ENCODE measurements at places on chromosomes 2 and 18.

DNA sequence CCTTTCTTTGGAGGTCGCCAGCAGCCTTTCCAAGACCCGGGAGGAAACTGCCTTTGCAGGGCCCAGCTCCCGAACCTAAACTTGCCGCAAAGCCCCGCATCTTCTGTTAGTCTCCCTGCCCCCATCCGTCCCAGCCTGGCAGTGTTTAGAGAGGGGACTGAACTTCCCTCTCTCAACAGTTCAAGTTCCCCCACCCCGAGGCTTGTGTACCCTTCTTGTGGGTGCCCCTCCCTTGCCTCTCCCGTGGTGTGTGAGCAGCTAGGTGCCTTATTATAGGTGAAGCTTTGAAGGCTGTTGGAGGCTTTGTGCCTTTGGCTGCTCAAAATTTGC lies 1.4 kb downstream of the LBH start:
- H3K27me3 ChIP-seq, result no peaks in the 10 kb centered on the region
- H3K36me3 ChIP-seq, result peaks cover 3% of the 10 kb centered on the region
- no peak for DNase-seq
- peak overlapping the region; percentile 84 for H3K27ac ChIP-seq
- peak overlapping the region; percentile 82 for H3K4me3 ChIP-seq

GRCh38 chr2:15369129-15369528 lies 192.0 kb downstream of the NBAS start:
- H3K36me3 ChIP-seq, result peaks cover 28% of the 10 kb centered on the region
- no peak overlapping the region for H3K4me3 ChIP-seq
- no peaks in the 10 kb centered on the region for H3K4me1 ChIP-seq
- no peak for DNase-seq

DNA sequence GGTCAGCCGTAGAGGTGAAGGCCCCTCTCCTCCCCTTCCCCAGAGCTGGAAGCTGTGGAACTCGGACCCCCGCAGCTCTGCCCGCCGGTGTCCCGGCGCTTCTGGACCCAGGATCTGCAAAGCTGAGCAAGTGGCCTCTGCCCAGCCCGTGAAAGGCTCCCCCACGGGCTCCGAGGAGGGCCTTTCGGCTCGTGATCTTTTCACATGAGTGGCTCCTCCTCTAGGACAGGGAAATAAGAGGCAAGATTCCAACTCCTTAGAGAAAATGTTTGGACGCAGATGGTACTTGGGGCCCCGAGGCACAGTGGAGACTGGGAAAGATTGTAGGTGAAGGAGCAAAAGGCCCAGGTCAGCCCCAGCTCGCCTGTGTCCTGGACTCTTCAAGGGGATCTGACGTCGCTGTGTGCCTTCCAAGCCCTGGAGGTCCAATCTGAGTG lies 48.2 kb upstream of the SP3 start:
- peak overlapping the region; percentile 94 for H3K27ac ChIP-seq
- DNase-seq, result peak; percentile 78
- H3K4me1 ChIP-seq, result peaks cover 42% of the 10 kb centered on the region
- peak overlapping the region; percentile 57 for H3K4me3 ChIP-seq
- no peaks in the 10 kb centered on the region for H3K36me3 ChIP-seq

DNA sequence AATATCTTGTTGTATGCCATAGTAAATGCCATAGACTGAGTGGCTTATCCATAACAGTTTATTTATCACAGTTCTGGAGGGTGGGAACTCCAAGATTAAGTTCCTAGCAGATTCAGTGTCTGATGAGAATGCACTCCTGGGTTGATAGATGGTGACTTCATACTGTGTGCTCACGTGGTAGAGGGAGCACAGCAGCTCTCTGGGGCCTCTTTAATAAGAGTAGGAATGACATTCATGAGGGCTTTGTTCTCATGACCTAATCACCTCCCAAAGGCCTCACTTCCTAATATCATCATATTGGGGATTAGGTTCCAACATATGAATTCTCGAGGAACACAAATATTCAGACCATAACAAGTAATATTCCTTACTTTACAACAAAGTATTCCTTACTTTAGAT lies 98.1 kb upstream of the SH3BP4 start:
- no peak overlapping the region for H3K4me3 ChIP-seq
- no peak for DNase-seq
- H3K27ac ChIP-seq, result no peak overlapping the region

DNA sequence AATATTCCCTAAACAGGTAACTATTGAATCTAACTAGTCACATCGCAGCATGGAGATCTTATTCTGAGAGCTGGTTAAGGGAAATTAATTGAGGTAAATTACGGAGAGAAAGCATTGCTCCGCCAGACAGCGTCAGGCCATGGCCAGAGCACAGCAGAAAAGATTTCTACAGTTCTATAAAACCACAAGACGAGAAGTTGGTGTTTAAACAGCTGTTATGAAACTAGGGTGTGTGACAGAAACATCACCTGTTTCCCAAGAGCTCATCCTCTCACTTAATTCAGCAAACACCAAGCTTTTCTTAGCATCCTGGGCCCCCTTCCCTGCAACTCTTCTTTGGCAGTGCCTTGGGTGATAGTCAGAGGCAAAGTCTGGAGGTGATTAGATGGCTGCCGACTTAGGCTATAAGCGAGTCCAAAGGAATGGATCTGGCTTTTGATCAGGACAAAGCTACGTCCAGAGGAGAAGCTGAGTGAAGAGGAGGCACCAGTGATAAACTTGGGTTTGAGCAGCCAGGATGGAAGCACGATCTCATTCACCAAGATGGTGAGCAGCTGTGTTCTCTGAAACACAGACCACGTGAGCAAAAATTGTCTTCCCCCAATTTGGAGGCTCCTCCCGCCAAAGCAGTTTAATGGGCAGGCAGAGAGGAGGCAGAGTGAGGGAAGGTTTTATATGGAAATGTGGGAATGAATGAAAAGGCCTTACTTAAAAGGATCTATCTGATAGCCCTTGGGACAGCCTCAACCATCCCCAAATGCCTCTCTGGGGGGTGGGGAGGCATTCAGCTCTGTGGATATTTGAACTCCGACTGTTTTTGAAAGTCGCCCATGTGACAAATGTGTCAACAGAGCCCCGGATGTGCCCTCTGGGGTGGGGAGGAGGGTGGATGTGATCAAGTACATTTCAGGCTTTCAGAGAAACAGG lies 57.8 kb downstream of the PKDCC start:
- DNase-seq, result no peak
- H3K36me3 ChIP-seq, result no peaks in the 10 kb centered on the region
- peaks cover 28% of the 10 kb centered on the region for H3K4me1 ChIP-seq
- H3K4me3 ChIP-seq, result no peak overlapping the region

DNA sequence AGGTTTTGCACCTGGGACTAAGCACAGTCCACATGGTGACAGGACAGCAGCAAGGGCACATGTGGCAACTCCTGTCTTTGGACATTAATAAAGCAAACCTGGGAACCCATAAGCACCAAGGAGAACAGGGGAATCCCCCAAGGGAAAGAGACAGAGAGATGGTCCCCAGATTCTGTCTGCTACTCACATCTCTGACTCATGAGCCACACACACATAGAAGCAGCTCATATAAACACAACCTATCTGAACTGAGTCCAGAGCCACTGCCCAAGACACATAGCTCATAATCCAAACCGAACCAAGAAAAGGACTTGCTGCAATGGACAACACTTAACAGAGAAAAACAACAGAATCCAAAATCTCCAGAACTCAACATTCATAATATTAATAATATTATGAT lies 82.5 kb downstream of the OSBPL1A start:
- no peak overlapping the region for H3K4me3 ChIP-seq
- no peaks in the 10 kb centered on the region for H3K27me3 ChIP-seq
- DNase-seq, result no peak
- no peak overlapping the region for H3K27ac ChIP-seq

DNA sequence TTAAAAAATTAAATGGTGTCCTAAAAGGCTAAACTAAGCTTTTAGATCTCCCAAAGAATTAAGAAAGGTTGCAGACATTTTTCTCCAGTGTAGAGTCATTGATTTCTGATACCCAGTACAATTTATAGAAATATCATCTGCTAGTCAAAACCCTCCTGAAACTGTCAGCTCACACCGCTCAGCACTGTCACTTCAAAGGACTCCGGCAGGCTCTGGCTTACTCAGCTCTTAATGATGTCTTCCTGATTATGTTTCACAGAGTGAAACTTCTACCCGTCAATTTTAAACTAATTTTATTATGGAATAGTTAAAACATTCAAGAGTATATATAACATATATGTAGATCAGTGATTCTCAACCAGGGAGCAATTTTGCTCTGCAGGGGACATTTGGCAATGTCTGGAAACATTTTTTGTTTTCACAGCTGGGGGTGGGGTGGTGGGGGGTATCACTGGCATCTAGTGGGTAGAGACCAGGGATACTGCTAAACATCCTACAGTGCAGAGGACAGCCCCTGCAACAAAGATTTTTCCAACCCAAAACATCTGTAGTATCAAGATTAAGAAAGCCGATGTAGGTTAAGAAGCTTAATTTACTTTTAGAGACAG lies 31.6 kb downstream of the CDK15 start:
- no peaks in the 10 kb centered on the region for H3K36me3 ChIP-seq
- no peak overlapping the region for H3K27ac ChIP-seq
- H3K27me3 ChIP-seq, result no peaks in the 10 kb centered on the region
- no peaks in the 10 kb centered on the region for H3K4me1 ChIP-seq

DNA sequence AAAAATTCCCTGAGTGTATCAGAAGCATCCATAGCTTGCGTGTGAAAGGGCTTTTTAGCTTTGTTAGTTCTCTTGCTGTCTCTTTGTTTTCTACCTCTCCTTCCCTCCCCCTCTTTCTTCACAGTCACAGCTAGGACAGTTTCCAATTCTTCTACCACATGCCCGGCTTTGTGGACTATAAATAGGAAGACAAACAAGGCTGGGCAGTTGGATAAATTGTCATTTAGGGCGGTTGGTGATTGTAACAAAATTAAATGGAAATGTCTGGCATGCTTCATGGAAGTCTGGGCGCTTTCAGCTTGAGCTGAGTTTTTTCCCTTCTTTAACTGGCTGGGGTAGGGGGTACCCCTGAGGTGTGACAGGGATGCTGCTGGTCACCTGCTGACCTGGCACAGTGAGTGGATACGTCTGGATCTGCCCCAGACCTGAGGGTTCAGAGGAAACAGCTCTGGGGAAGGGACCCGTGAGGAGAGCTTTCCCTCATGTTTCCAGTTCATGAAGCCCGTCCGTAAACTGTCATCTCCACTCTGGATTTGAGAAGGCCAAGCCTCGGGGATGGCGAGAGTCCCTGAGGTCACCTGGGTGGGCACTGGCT lies 29.0 kb upstream of the GIGYF2 start:
- no peaks in the 10 kb centered on the region for H3K4me1 ChIP-seq
- no peak for DNase-seq
- no peaks in the 10 kb centered on the region for H3K36me3 ChIP-seq
- no peak overlapping the region for H3K4me3 ChIP-seq
- H3K27me3 ChIP-seq, result no peaks in the 10 kb centered on the region

- no peak overlapping the region for H3K27ac ChIP-seq
- no peaks in the 10 kb centered on the region for H3K36me3 ChIP-seq
- no peak for DNase-seq
- H3K4me3 ChIP-seq, result no peak overlapping the region
Measured at GRCh38 chr2:209534228-209534627, 110.4 kb downstream of the MAP2 start.

GRCh38 chr2:39902103-39902502 lies 123.0 kb upstream of the THUMPD2 start:
- no peaks in the 10 kb centered on the region for H3K4me1 ChIP-seq
- no peak for DNase-seq
- H3K4me3 ChIP-seq, result no peak overlapping the region
- H3K27ac ChIP-seq, result no peak overlapping the region

DNA sequence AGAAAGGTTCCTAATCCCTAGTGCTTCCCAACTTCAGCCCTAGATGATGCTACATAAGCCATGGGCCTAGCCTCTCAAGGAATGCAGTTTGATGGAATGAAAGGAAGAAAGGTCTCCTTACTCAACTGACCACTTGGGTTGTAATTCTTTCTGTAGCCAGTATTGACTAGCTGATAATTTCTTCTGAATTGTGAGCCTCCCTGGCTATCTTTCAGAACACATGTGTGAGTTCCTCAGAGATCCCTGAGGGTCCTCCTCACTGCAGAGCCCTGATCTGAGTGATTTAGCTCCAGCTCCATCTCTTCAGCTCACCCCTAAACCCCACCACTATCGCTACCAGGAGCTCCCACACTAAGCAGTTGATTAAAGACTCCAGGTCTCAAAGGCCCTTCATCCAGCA lies 31.5 kb downstream of the CFAP210 start:
- H3K27ac ChIP-seq, result no peak overlapping the region
- H3K4me1 ChIP-seq, result no peaks in the 10 kb centered on the region
- H3K4me3 ChIP-seq, result no peak overlapping the region
- no peaks in the 10 kb centered on the region for H3K27me3 ChIP-seq
- no peaks in the 10 kb centered on the region for H3K36me3 ChIP-seq

DNA sequence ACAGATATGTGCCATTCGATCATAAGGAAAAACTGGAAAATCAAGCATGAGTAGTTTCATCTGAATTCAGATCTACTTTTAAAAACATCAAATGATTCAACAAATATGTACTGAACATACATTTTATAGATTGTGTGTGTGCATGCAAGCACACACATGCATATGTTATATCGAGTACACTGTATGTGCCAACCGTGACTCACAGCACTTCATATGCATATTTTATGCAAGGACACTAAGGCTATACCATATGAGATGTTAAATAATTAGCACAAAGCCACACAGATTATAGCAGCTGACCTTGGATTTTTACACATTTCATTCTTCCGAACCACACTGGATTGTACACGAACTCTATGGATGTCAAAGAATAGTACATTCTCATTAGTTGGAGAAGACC lies 161.2 kb downstream of the DNAH7 start:
- H3K4me1 ChIP-seq, result no peaks in the 10 kb centered on the region
- no peak overlapping the region for H3K4me3 ChIP-seq
- no peaks in the 10 kb centered on the region for H3K36me3 ChIP-seq
- H3K27ac ChIP-seq, result no peak overlapping the region
- H3K27me3 ChIP-seq, result no peaks in the 10 kb centered on the region

GRCh38 chr2:18436503-18437005 lies 123.9 kb downstream of the RDH14 start:
- DNase-seq, result no peak
- H3K4me1 ChIP-seq, result peaks cover 12% of the 10 kb centered on the region
- no peak overlapping the region for H3K4me3 ChIP-seq
- no peaks in the 10 kb centered on the region for H3K36me3 ChIP-seq

GRCh38 chr2:73728711-73729110 lies 8.4 kb downstream of the TPRKB start:
- no peak overlapping the region for H3K4me3 ChIP-seq
- no peaks in the 10 kb centered on the region for H3K27me3 ChIP-seq
- peaks cover 9% of the 10 kb centered on the region for H3K4me1 ChIP-seq

DNA sequence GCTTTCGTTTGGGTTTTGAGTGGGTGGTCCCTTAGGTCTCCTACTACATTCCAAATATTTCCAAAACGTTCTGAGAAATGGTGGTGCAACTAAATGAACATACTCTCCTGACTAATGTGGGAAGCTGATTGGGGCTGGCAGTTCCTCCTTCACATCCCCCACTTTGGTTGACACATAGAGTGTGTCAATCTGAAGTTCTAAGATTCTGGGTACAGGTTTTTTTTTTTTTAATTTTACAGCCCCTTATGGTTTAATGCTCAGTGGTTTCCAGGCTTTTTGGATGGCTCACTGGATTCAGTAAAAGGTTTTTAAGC lies 58.4 kb upstream of the ITGB6 start:
- H3K27me3 ChIP-seq, result no peaks in the 10 kb centered on the region
- H3K27ac ChIP-seq, result no peak overlapping the region
- no peak overlapping the region for H3K4me3 ChIP-seq
- peaks cover 12% of the 10 kb centered on the region for H3K4me1 ChIP-seq
- DNase-seq, result no peak

All from suprapubic skin (tissue), 4 donors.